ENCODE measurements at places on chromosomes 1 and 21.

DNA sequence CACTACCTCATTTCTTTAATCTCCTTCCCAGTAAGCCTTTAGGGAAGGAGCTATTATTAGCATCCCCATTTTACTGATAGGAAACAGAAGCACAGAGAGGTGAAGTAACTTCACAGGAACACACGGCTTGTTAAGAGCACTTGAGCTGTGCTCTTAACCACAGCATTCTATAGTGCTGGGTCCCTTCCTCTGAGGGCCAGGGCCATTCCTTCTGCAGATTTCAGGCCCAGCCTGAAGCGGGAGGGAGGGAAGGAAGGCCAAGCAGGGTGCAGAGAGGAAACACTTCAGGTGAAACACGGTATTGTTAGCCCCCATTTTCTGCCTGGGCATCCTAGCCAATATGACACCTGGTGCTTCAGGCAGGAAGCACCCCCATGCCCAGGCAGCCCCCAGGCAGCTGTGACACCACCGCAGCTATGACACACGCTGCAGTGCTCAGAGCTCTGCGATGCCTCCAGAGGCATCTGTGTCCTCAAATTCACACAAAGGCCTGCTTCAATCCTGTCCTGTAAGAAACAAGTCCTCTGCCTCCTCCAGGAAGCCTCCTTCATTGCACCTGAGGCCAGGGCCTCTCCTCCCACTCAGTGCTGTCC is 4.5 kb upstream of the EXTL1 start:
- DNase-seq: no peak

DNA sequence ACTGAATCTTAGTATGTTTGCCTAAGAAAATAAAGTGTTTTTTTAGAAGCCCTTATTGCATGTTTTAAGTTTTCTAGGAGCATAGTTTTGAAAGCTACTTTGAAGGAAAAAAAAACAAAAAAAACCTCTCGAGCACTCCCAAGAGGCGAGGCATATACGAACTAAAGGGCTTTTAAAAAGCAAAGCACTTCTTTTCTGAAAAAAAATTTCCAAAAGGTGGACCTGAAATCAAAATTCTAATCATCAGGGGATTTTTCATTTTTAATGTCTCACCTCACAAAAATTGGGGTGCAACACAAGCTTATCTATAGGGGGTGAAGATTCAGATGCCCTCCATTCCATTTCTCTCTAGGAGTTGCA is 594 bp downstream of the GLMN start:
- peak; percentile 71 for DNase-seq

DNA sequence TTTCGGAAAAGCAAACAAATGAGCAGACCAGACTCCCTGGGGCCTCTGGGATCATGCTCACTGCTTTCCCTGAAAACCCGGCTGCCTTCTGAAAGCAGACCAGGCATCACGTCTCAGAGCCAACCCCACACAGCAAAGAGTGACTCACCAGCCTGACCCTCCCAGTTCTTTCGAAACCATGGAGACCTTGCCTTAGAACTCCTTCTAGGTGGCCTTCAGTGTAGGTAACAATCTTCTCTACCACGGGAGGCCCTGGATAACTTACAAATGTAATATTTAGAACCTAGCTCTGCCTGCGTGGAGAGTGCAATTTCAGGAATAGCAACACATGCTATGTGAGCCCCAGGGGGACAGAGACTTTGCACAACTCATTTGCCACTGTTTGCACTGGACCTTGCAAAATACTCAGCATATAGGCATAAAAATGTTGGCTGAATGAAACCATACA is 105.2 kb downstream of the SUSD4 start:
- DNase-seq: no peak

DNA sequence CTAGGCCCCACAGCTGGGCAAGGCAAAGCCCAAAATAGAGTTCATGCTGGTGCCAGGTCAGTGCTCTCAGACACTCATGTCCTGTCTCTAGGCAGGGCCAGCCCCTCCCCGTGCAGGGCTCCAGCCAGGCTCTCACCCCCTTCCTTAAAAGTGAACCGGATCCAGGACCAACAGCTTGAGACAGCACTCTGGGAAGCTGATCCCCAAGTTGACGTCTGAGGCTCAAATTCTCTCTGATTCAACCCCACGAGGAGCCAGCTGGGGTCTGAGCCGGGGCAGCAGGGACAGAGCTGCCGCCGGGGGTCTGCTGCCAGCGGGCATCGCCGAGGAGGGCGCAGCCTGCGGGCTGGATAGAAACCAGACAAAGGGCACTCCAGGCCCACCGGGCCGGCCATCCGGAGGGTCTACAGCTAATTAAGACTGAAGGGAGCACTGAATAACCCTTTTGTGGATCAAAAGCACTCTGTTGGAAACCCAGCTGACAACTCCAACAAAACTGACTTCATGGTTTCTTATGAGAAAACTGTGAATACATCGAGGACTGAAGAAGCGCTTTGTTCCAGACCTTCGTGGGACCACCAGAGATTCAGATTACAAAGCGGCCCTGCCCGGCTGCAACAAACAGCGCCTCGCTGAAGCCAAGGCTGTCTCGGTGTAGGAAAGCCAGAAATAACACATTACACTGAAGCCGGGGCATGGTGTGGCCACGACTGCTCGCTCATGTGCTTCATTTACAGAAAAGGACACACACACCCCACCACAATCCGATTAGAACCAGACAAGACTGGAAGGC is 95.8 kb downstream of the PSMG1 start:
- DNase-seq: no peak

DNA sequence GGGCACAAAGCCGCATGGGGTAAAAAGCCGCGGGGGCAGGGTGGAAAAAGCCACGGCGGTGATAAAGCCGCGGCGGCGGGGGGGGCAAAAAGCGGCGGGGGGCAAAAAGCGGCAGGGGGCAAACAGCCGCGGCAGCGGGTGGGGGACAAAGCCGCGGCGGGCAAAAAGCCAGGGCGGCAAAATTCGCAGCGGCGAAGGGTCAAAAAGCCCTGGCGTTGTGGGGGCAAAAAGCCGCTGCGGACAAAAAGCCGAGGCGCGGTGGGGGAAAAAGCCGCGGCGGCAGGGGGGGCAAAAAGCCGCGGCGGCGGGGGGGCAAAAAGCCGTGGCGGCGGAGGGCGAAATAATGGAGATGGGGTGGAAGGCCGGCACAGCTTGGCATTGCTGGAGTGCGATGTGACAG is 3902.9 kb downstream of the SRGAP2C start:
- DNase-seq: no peak

DNA sequence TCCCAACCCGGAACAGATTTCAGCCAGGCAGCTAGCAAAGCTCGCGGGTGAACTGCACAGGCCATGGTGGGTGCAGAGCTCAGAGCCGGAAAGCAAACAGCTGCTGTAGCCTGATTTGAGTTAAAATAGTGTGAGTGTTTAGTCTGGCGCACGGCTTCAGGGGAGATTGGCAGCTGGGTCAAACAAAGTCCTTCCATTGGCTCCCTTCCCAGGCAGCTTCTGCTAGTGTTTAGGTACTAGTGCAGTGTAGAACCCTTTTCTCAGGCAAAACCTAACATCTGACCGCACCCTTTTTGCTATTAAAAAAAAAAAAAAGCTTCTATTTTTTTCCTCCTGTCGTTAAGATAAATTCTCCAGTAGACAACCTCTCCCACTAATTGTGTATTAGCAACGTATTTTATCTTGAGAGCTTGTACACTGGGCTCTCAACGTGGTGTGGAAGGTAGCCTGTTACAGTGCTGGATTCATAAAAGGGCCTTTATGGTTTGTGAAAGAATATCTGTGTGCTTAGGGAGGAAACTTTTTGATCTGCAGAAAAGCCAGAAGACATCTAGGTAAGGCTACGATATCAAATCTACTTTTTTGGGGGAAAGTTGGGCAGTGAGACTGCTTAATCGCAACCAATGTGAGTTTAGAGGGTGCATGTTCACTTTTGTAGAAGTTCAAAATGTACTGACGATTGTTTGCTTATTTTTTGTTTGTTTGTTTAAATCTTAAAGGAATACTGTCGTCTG is 689.6 kb downstream of the USP25 start:
- peak; percentile 92 for DNase-seq

GRCh38 chr1:104636581-104636980 is 886.9 kb downstream of the AMY1C start:
- peak; percentile 82 for DNase-seq

DNA sequence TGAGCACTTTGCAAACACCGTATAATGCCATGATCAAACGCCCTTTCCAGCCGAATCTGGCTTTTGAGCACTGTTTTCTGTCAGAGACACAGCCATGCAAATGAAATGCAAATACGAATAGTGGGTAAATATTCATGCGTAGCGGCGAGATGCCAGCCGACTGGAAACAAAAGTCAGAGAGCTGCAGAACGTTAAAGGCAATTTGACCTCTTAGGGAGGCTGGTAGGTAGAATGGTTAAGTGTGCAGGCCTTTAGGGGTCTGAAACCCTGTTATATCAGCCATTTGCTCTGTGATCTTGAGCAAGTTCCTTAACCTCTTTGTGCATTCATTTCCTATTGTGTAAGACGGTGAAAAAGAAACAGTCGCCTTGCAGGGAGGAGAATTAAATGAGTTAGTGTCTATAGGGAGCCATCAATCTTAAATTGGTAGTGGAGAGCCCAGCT is 6.5 kb upstream of the SDHB start:
- no peak for DNase-seq

- DNase-seq: no peak
These were observed 2.0 kb downstream of the RCC1 start for GRCh38 chr1:28507646-28508434.

GRCh38 chr1:184465489-184466146 is 78.8 kb downstream of the C1orf21 start:
- DNase-seq: peak; percentile 12

GRCh38 chr1:18929686-18930085 is 26.8 kb downstream of the IFFO2 start:
- no peak for DNase-seq

- no peak for DNase-seq
These were observed 8.3 kb downstream of the NFYC start for GRCh38 chr1:40699787-40700186.

DNA sequence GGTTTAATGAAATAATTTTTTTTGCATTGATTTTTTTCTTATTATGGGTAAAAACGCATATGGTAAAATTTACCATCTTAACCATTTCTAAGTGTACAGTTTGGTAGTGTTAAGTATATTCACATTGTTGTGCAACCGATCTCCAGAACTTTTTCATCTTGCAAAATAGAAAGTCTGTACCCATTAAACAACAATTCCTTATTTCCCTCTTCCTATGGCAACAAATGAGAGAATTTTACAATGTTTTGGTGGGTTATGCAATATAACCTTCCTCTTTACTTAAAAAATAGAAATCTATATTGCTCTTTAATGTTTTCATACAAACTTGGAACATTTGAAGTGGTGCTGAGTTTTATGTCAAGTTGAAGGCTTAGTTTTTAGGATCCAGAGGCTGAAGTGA is 26.6 kb downstream of the MAP3K7CL start:
- DNase-seq: no peak

DNA sequence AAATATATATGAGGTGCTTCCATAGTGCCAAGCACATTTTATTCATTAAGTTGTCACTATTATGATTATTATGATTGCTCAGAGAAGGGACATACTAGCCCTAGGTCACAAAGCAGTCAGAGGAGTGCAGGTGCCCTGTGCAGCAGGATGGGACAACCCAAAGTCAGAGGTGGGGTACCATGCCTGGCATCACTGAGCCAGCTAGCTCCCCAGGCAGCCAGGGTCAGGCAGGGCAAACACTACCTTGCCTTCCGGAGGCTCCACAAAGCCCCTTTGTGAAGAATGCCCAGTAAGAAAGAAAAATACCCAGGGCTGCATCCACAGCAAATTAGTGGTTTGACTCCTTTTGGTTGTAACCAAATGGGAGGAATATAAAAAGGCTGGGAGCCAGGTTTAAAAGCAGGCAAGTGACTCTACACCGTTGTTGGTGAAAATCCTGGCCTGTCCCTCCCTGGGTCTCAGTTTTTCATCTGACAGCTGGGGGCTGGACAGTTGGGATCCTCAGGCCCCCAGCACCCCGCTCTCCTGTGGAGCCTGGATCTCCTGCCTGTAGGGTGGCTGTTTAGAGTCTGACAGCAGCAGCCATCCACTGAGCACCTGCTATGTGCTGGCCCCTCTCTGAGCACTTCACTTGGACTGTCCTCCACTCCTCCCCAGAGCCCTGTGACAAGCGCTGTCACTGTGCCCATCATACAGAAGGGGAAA is 98.8 kb downstream of the GLIS1 start:
- DNase-seq: no peak

- DNase-seq: peak; percentile 29
These were observed 78.1 kb upstream of the RAB4A start for GRCh38 chr1:229192853-229193252.

DNA sequence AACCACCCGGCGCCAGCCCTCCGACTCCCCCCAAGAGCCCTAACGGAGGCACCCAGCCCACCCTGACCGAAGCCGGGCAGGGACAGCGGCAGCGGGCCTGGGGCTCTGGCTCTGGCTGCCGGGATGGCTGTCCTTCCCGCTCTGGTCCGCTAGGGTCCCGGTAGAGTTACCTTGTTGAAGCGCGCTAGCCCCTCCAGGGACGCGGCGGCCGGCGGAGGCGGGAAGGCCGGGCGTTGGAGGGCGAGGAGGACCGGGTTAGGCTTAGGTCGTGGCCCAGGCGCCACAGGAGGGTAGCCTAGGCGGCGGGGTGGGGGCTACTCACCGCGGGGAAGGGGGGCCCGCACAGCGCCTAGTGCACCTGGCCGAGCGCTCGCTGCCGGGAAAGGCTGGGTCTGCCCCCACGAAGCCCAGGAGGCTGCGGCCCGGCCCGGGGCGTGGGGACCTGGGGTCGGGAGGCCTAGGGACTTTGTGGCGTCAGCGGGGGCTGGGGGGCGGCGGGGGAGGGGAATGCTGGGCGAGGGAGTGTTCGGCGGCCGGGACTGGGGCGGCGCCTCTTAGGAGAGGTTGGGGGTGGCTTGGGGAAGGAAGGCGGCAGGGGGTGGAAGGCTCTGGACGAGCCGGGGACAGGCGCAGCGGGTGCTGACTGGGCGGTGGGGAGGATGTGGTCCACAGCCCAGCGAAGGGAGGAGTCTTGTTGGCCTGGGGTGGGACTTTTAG is at the start of gene TRIM17:
Gene TRIM17, minus strand, starts transcription at position 645 of the 717 bp plus-strand sequence. CDS start 1,789 bp downstream, outside the sequence.
- DNase-seq: peak; percentile 49

- no peak for DNase-seq
These were observed 15.3 kb downstream of the ACOT7 start for GRCh38 chr1:6378096-6378746.

GRCh38 chr1:8370905-8371315 is 53.0 kb downstream of the SLC45A1 start:
- DNase-seq: no peak

GRCh38 chr1:164480285-164480907 is 78.6 kb upstream of the PBX1 start:
- DNase-seq: no peak

- no peak for DNase-seq
These were observed 20.8 kb downstream of the DISP3 start for GRCh38 chr1:11499601-11500331.

GRCh38 chr1:50930193-50930592 is 29.9 kb downstream of the FAF1 start:
- DNase-seq: no peak

- DNase-seq: no peak
These were observed 15.8 kb downstream of the ADGRB2 start for GRCh38 chr1:31748365-31748764.

Measured in OCI-M1 (cell line).